ENCODE measurements at places on chromosomes 16 and 17.

GRCh38 chr17:2978991-2979390 is 84.4 kb downstream of the OR1D5 start:
- DNase-seq, result no peak

DNA sequence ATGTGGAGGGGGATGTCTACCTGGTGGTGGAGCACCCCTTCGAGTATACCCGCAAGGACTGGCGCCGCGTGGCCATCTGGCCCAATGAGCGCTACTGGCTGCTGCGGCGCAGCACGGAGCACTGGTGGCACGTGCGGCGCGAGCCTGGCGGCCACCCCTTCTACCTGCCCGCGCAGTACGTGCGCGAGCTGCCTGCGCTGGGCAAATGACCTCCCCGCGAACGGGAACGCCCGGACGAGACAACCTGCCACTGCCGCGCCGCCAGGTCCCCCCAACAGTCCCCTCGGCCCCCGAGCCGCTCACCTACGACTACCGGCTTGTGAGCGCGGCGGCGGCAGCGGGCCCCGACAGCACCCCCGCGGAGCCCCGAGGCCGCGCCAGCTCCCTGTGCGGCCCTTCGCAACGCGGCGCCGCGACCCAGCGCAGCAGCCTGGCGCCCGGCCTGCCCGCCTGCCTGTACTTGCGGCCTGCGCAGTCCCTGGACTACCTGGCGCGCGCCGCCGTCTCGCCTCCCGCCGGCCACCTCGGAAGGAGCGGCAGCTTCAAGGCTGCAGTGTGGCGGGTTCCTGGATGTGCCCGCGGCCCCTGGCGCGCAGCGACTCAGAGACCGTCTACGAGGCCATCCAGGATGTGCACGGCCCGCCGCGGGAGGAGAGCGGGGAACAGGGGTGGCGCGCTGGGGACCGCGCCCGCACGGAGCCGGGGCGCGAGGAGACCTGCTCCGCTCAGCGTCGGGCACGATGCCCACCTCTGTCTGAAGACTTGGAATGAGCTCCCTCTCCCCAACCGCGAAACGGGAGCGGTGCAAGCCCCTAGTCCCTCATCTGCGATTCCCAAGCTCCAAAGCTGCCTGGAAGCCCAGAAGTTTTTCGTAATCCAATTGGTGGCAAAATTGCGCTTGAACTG is 48.7 kb upstream of the AMZ2 start:
- DNase-seq, result peak; percentile 24

GRCh38 chr16:88793251-88793954 is 8.4 kb upstream of the PIEZO1 start:
- DNase-seq, result no peak

- no peak for DNase-seq
Measured at GRCh38 chr16:68247400-68247799, 2.2 kb downstream of the PLA2G15 start.

GRCh38 chr17:27824176-27824715 is 23.9 kb upstream of the NOS2 start:
- DNase-seq, result no peak

DNA sequence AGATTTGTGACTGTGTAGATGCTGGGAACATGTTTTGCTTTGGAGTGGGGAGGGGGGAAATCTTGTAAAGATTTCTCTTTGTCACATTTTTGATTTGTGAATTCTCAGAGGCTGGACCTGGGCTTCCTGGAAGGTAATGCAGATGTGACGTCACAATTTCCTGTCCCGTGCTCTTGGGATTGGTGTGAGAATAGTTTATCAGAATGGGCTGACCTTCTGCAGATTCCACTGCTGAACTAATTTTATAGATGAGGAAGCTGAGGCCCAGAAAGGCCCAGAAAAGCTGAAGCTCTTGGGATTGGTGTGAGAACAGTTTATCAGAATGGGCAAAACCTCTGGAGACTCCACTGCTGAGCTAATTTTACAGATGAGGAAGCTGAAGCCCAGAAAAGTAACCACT is 34.0 kb downstream of the HS3ST3B1 start:
- no peak for DNase-seq

DNA sequence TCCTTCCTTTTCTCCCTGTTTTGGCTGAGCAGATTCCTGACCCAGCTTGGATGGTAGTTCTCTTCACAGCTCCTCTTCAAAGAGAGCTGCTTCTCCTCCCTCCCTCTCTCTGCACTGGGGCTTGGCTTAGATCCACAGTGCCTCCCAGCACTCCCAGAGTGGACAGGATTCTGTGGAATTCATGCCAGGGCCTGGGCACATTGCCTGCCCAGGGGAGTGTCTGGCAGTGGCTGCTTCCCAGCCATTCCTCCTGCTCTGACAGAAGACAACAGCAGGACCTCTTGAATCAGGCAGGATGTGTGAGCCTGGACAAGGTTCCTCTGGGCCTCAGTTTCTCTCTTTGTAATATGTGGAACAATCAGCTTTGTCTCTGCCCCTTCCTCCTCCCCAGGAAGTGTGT is 4.5 kb upstream of the MMP28 start:
- DNase-seq, result no peak

GRCh38 chr16:1990351-1991134 is 773 bp downstream of the SYNGR3 start:
- DNase-seq, result no peak

GRCh38 chr17:29714146-29714545 is 91.4 kb upstream of the CORO6 start:
- DNase-seq, result no peak

DNA sequence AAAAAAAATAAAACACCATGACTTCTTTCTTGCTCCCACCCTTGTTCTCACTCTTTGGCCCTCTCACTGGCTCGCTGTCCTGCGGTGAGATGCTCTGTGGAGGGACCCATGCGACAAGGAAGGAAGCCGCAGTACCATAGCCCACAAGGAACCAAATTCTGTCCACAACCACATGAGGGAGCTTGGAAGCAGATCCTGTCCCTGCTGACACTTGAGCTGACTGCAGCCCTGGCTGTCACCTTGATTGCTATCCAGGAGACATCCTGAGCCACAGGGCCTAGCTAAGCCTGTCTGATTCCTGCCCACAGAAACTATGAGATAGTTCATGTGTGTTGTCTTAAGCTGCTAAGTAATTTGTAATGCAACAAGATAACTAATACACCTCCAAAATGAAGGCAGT is 4.8 kb upstream of the MT2A start:
- DNase-seq, result no peak

- DNase-seq, result peak; percentile 99
Measured at GRCh38 chr17:45317111-45317928, 500 bp upstream of the MAP3K14 start.

- DNase-seq, result no peak
Measured at GRCh38 chr17:1729966-1730325, 5.4 kb downstream of the WDR81 start.

DNA sequence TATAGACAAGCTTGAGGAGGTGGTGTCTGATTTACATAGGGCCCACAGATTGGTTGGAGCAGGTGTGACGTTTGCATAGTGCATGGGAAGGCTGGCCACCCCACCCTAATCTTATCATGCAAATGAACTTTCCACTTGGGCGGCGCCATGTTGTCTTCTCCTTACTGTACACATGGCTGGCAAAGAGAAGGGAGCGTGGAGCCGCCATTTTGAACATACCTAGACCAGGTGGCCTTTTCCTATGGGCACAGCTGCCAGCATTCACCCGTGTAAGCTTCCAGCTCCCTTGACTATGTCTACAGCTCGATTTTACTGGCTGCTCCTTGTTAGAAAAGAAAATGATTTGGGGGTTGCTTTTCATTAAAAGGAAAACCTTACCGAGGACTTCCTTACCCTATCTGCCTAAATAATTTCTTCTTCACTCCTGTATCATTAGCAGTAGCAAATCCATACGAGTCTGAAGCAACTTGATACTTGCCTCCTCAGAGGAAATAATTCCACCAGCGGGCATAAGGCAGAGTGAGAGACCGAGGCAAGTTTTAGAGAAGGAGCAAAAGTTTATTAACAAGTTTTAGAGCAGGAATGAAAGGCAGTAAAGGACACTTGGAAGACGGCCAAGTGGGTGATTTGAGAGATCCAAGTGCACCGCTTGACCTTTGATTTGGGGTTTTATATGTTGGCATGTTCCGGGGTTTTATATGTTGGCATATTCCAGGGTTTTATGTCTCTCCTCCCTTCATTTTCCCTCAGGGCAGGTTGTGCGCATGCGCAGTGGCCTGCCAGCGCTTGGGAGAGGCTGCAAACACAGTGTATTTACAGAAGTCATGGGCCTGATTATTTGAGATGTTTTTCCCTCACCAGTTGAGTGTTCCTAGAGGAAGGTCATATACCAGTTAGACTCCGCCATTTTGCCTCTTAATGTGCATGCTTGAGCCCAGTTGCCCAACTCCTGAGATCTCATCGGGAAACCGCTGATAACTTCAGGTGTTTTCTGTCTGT is 65.7 kb downstream of the MARF1 start:
- no peak for DNase-seq

GRCh38 chr16:56372013-56372634 is 53.2 kb downstream of the AMFR start:
- DNase-seq, result no peak

DNA sequence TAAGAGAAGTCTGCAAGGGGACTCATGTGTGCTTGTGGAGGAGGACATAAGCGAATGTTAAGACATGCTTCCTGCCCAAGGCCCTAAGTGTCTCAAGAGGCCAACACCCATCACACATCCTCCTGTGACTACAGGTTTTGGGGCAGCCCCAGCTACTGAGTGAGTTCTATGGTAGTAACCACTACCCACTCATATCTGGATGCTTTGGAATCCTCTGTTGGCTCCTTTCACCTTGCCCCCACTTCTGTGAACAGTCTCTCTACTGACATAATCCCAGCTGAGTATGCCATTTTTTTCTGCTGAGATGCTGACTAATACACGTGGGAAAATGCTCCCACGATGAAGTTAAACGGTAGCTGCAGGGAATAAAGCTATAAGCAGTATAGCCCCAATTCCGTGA is 153.5 kb downstream of the VPS53 start:
- DNase-seq, result no peak

DNA sequence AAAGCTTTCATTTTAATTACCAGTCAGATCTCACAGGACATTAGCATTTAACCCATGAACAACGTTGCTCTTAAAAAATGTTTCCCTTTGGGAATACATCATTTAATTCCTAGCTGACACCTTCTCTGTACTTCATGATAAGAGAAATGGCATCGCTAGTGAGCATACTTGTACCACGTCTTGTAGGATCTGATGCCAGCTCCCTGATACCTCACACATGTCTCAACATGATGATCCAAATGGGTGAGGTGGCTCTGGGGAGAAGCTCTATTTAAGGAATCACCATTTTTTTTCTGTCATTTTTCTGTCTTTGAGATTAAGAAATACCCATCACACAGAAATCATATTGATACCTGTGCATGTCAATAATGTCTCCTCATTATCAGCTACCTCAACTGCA is 772.1 kb upstream of the CA10 start:
- no peak for DNase-seq

- no peak for DNase-seq
Measured at GRCh38 chr17:73541111-73541510, 103.1 kb downstream of the SDK2 start.

DNA sequence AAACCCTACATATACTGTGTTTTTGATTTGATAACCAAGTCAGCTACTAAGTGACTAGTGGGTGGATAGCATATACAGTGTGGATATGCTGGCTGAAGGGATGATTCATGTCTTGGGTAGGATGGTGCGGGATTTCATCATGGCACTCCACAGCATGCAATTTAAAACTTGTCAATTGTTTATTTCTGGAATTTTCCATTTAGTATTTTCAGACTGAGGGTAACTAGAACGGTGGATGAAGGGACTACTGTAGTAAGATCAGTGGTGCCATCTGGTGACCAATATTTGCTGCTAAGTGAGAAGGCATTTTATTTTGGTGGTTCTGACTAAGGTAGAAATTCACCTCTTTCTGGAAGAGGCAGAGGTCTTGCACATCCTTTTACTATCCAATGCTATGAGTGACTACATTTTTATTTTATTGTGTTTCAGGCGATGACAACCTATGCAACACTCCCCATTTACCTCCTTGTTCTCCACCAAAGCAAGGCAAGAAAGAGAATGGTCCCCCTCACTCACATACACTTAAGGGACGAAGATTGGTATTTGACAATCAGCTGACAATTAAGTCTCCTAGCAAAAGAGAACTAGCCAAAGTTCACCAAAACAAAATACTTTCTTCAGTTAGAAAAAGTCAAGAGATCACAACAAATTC is 3.1 kb downstream of the CDC6 start:
- DNase-seq, result peak; percentile 17

DNA sequence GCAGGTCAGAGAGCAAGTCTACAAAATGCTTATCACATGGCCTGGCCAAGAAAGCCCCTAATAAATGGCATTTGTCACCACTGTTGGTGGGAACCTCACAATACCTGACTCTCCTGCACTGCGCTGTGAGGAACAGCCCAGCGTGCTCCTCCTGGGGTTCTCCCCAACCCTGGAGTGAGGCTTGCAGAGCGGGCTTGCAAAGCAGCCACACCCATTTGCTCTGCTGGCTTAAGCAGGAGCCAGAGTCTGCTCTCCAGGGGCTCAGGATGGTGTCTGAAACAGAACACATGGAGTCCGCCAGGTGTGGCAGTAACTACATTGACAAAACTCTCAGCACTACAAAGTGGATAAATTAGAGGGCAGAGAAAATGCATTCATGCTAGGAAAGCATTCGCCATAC is 331.0 kb upstream of the CCL2 start:
- no peak for DNase-seq

DNA sequence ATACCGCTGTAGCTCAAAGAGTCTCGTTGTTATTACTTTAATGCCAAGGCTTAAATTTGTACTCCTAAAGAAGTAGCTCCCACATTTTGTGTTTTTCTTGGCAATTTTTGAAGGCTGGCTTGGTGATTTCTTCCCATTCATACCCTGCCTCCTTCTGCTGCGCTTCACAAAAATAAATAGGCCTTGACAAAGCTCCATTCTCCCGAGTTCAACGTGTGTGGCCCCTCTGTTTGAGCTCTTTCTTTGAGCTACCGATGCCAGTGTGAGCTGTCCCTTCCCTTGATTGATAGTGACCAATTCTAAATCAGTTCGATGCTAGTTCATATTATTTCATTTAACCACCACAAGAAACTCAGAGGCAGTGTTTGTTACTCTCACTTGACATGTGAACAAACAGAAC is 96.8 kb downstream of the MAP2K6 start:
- no peak for DNase-seq

- DNase-seq, result no peak
Measured at GRCh38 chr16:23145186-23145585, 4.1 kb downstream of the USP31 start.

DNA sequence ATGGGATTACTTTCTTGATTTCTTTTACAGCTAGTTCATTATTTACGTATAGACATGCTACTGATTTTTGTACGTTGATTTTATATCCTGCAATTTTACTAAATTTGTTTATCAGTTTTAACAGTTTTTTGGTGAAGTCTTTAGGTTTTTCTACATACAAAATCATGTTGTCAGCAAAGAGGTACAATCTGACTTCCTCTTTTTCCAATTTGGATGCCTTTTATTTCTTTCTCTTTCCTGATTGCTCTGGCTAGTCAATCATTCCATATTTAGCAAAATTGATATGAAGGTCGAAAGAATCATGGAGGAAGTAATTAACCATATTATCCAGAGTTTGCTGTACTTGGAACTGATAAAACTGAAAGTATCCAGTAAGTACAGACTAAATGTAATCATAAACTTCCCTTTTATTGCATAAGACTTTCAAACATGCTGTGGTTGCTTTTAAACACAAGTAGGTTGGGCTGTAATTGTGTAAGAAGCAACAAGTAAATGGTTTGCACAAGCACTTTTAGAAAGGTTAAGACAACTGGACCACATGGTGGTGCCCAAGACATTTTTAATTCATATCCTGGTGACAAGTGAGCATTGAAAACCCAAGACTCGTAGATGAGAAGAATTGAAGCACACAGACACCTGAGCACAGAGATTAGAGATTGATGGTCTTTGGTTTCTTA is 8.4 kb downstream of the GDE1 start:
- no peak for DNase-seq

Measured in activated CD4-positive, alpha-beta T cell treated with anti-CD3 and anti-CD28 coated beads, Interleukin-2, amount 50 U/mL, for 4 hours (primary cell).